GM23248 (cell line): ENCODE measurements at places on chromosomes 7 and 10. TPM values are rescaled to one million over a fixed set of nuclear protein-coding genes. Genes with fewer than 3 reads are reported as not detected.

DNA sequence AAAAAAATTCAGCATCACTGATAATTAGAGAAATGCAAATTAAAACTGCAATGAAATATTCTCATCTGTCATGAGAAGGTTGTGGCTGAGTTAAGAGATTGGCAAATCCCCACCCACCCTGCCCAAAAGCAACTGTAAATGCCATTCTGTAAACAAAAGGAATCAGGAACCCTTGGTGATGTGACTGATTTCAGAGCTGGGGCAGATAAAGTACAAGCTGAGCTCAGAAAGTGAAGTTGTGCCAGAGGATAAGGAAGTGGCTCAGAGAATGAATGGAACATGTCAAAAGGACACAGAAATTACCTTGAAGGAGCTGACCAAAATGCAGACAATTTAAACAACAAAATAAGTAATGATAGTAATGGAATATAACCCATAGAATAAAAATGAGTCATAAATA, 32.7 kb upstream of the ARMS2 start:
- peak; percentile 14 for DNase-seq
- peaks cover 9% of the 10 kb centered on the region; the same call in 1 of the 2 replicates for H3K36me3 ChIP-seq
- no peaks in the 10 kb centered on the region for H3K27me3 ChIP-seq
- H3K4me1 ChIP-seq, result peaks cover 52% of the 10 kb centered on the region
- no peak overlapping the region for H3K4me3 ChIP-seq
- peak overlapping the region; percentile 72 for H3K27ac ChIP-seq

DNA sequence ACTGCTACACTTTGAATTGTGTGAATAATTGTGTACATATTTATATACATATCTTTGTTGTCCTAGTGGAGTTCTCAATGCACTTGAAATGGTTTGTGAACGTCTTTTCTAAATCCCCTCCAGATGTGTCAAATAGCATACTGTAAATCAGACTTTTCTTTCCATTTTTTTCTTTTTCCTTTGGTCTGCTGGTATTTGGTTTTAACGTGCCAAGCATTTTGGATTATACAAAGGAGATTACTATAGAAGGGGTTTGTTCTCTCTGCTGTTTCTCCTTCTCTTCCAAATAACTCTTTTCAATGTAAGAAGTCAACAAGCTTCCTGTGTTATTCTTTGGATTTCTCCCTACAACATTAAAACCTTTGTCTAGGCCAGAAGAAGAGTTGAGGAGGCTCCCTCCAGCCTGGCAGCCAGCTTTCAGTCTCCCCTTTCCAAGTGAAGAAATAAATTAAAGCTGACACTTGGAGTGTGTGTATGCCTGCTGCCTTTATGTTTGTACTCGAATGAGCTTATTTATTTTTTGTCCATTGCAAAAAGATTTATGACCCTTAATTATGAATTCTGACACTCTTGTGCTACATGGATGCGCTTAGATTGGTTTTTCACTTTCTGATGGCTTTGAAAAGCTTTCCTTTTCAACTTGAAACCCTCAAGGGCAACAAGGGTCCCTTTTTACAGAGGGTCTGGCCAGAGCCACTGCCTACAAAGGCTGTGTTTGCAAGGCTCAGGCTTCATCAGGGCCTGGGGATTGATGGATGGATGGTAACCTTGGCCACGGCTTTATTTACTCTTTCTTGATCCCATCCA, 107.8 kb downstream of the RAB18 start:
- H3K27me3 ChIP-seq, result no peaks in the 10 kb centered on the region
- no peak for DNase-seq
- H3K4me1 ChIP-seq, result peaks cover 11% of the 10 kb centered on the region
- no peaks in the 10 kb centered on the region for H3K36me3 ChIP-seq
- no peak overlapping the region for H3K4me3 ChIP-seq

DNA sequence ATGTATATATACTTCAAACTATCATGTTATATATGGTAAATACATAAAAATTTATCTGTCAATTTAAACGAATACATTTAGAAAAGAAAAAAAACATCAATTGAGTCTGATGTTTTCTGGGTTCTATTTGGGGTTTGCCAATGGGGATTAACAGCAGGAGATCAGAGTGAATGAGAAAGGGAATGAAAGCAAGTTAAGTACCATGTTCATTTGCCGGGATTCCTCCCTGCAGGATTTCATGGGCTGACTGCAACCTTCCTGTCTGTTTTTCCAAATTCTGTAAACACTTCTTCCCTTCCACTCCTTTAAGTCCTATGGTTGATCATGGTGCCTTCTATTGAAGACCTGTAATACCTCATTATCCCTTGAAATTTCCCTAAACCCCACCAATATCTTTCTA, 33.9 kb upstream of the SEMA3A start:
- no peak for DNase-seq
- H3K36me3 ChIP-seq, result no peaks in the 10 kb centered on the region
- H3K27me3 ChIP-seq, result no peaks in the 10 kb centered on the region
- no peak overlapping the region for H3K27ac ChIP-seq
- no peak overlapping the region for H3K4me3 ChIP-seq
- peaks cover 23% of the 10 kb centered on the region for H3K4me1 ChIP-seq

- H3K27ac ChIP-seq, result no peak overlapping the region
- no peak overlapping the region for H3K4me3 ChIP-seq
- DNase-seq, result no peak
- no peaks in the 10 kb centered on the region for H3K36me3 ChIP-seq
- H3K4me1 ChIP-seq, result peaks cover 13% of the 10 kb centered on the region
Measured at GRCh38 chr10:3424111-3424851, 251.7 kb upstream of the PITRM1 start.

DNA sequence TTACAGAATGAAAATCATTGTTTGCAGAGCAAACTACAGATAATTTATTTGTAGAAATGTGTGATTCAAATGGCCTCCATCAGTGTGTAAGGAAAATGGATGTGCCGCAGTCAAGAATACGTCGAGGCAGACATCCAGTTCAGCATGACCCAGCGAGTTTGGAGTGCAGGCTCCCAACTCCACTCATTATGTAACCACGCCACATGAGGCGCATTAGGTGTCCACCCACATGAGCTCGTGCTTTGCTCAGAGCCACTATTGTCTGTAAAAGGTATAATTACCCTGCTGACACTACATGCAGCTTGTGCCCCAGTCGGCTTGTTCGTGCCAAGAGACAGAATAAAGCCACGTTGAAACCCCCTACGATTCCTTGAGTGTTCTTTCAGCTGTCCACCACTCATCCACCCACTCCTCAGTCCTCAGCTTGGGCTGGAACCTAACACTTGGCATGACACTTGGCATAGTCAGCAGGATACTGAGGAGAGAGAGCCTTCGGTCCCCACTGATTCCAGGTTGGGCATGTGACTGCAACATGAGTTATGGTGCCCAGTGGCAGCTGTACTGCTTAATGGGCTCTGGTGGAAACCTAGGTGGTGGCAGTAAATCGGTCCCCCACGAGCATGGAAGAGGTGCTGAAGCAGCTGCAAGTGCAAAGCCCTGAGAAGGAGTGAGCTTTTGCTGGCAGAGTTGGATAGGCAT, 102.7 kb downstream of the BICC1 start:
- H3K4me1 ChIP-seq, result peaks cover 10% of the 10 kb centered on the region; the same call in 1 of the 2 replicates
- H3K27ac ChIP-seq, result no peak overlapping the region
- no peak for DNase-seq
- no peaks in the 10 kb centered on the region for H3K27me3 ChIP-seq
- H3K36me3 ChIP-seq, result peaks cover 6% of the 10 kb centered on the region; the same call in 1 of the 2 replicates
- no peak overlapping the region for H3K4me3 ChIP-seq

DNA sequence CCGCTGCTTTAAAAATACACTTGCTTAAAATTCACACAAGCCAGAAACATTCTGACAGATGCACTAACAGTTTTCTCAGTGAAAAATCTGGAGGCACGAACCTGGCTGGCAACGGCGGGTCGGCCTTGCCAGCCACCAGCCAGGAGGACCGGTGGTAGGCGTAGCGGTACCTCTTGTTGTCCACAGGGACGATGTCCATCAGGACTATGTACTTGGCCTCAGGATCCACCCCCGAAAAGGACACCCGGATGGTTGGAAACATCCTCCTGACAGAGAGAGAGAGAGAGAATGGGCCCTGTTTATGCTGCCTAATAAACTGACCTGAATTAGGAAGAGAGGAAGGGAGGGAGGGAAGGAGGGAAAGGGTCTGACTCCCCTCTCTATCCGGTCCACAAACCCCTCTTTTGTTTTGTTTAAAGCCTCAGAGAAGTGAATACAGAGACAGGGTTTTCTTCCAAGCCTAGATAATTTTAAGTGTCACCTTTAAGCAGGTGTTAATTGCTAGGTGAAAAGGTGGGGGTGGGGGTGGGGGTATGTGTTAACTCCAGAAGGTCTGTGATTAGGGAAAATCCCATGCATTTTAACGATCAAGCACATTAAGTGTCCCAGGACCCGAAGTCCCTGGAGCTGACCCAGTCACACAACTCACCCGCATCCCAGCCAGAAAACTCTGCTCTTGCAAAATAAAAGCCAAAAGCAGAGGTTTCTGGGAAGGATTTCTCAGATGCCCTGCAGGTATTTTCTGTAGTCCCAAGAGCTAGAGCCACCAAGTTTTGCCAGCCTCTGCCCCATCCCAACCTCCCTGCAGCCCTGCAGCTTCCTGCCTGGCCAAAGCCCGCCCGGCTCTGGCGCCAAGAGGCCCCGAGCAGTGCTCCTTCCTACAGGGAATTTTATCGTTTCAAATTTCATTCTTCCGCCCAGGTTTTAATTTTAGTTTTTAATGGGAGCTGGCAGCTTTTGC, 5.0 kb downstream of the TBX20 start:
- peaks cover 72% of the 10 kb centered on the region for H3K27me3 ChIP-seq
- H3K4me3 ChIP-seq, result no peak overlapping the region
- no peak for DNase-seq
- H3K36me3 ChIP-seq, result no peaks in the 10 kb centered on the region
- no peaks in the 10 kb centered on the region for H3K4me1 ChIP-seq
- H3K27ac ChIP-seq, result no peak overlapping the region

DNA sequence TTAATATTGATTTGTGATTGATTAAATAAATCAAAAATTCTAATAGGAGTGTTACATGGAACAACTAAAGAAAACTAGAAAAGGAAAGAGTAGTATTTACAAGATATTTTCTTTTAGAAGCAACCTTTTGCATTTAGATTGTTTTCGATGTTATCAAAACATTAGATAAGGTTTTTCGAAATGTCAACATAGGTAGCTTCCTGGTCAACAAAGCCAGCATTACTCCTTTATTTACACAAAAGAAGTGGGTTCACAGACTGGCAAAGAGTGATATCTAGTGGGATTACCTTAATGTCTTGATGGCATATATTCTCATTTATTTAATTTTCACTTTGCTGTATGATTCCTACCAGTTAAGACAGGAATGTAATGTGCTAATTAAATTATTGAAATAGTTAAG, 117.3 kb upstream of the TEX47 start:
- H3K27me3 ChIP-seq, result no peaks in the 10 kb centered on the region
- no peak overlapping the region for H3K4me3 ChIP-seq
- no peak overlapping the region for H3K27ac ChIP-seq

DNA sequence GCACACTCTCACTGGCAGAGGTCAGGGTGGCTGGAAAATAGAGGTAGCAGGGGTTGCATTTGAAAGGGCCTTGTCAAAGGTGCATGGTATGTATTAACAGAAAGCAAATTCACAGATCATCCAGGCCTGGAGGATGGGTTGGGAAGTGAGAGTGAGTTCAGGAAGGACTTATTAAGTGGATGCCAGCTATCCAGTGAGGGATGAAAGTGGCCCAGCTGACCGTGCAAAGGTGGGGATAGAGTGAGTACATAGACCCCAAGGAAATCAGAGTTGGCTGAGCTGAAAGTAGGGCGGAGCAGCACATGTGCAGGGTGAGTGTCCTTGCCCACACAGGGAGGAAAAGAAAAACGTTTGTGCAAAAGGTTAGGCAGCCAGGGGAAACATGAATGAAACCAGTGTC, 58.1 kb downstream of the HECW1 start:
- DNase-seq, result no peak
- H3K27ac ChIP-seq, result no peak overlapping the region
- H3K27me3 ChIP-seq, result no peaks in the 10 kb centered on the region
- no peak overlapping the region for H3K4me3 ChIP-seq
- no peaks in the 10 kb centered on the region for H3K36me3 ChIP-seq

GRCh38 chr10:110865809-110866482, 5.8 kb upstream of the PDCD4 start:
- no peaks in the 10 kb centered on the region for H3K36me3 ChIP-seq
- H3K27me3 ChIP-seq, result no peaks in the 10 kb centered on the region
- peaks cover 34% of the 10 kb centered on the region for H3K4me1 ChIP-seq
- DNase-seq, result peak; percentile 4
- H3K27ac ChIP-seq, result peak overlapping the region; percentile 62

DNA sequence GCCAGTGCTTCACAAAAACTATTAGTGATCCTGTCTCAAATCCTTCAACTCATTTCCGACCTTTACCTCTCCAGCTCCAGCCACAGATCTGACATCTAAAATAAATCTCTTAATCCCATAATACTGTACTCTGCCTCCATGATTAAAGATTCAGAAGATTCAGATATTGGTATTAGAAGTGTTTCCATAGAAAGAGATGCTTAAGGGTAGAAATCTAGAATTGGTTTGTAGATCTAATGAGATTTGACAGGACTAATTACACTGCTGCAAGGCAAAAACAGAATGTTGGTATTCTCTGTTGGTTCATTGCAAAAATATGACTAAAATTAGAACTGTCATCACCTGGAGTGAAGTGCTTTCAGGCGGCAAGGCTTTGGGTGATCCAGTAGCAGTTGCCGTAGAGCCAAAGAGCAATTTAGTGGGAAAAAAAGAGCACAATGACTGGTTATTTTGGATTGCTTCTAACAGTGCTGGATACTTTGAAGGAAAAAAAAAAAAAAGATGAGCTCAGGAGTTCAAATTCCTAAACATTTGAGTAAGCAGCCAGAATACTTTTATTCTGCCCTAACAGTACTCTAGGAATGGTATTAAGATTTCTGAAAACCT, 940.1 kb upstream of the SORCS1 start:
- H3K27ac ChIP-seq, result no peak overlapping the region
- H3K4me3 ChIP-seq, result no peak overlapping the region
- DNase-seq, result peak; percentile 76

- no peak overlapping the region for H3K27ac ChIP-seq
- H3K4me1 ChIP-seq, result no peaks in the 10 kb centered on the region
- H3K4me3 ChIP-seq, result no peak overlapping the region
- H3K36me3 ChIP-seq, result no peaks in the 10 kb centered on the region
Measured at GRCh38 chr10:125473143-125473793, 209.7 kb downstream of the TEX36 start.

Gene STRIP2
- total RNA-seq, result 2.2 and 2.5 TPM in 2 replicates

Gene VAX1
- not detected in 2 replicates for total RNA-seq

Gene C7orf33
- total RNA-seq, result not detected in 2 replicates

Gene CALML3
- total RNA-seq, result not detected in 2 replicates

Gene ZNF22
- 14.0 and 15.5 TPM in 2 replicates for total RNA-seq

Gene MYPN
- total RNA-seq, result 14.5 and 20.0 TPM in 2 replicates

Gene PNLIPRP3
- total RNA-seq, result not detected in 2 replicates
